Activated naive CD8-positive, alpha-beta T cell treated with anti-CD3 and anti-CD28 coated beads for 36 hours (primary cell): ENCODE measurements at places on chromosomes 2 and 18. TPM values are rescaled to one million over a fixed set of nuclear protein-coding genes. Genes with fewer than 3 reads are reported as not detected.

DNA sequence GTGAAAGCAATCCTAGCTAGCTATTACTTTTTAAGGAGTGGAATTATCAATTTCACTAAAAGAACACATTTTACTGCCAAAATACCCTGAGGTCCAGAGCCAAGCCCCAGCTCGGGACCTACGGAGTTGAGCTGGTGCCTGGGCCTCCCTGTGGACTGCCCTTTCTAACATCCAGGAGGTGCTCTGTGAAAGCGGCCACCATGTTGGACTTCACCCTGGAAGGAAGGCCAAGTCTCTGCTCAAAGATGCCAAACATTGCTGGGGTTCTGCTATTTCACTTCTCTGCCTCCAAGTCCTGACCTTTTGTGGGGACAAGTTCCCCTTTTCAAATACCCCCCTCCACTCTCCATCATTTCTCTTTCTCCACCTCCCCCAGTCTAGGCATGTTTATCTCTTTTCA lies 498.7 kb upstream of the RAB6C start:
- H3K4me1 ChIP-seq = no peaks in the 10 kb centered on the region
- H3K4me3 ChIP-seq = no peak overlapping the region
- H3K27ac ChIP-seq = no peak overlapping the region
- no peaks in the 10 kb centered on the region for H3K36me3 ChIP-seq
- no peak for DNase-seq

Gene CFC1
- total RNA-seq = not detected

Gene TUBB8B
- total RNA-seq = not detected

Gene IL1RL1
- total RNA-seq = 0.18 TPM

DNA sequence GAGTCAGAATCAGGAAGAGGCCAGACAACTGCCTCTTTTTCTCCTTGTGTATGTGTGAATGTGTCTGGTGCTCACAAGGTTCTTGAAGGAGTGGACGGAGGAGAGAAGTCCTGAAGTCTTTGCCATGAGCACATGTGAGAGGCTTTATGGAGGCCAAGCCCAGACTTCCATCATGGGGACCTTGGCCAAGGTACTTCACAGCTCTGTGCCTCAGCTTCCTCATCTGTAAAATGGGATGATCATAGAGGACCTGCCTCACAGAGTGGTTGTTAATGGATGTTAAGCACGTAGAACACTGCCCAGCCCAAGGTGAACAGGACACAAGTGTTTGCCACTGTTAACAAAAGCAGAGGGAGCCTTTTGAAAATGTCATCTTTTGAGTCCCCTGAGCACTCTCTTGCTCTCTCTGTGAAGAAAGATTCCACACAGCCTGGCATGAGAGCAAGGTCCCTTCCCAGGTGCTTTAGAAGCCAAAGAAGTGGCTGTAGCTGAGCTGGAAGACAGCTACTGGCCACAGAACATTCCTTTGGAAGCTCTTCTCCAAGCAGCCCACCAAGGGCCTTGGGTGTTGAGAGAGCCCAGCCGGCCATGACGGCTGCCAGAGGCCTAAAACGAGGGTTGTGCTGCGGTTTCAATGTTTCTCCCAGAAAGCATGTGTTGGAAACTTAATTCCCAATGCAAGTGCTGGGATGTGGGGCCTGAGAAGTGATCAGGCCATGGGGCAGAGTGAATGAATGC lies 41.8 kb upstream of the ASPRV1 start:
- H3K27ac ChIP-seq = no peak overlapping the region
